ENCODE measurements at places on chromosomes 11 and 22.

GRCh38 chr22:27517361-27518155 is 284.0 kb downstream of the MN1 start:
- no peak for DNase-seq

GRCh38 chr11:103699656-103700055 is 336.8 kb upstream of the DDI1 start:
- no peak for DNase-seq

DNA sequence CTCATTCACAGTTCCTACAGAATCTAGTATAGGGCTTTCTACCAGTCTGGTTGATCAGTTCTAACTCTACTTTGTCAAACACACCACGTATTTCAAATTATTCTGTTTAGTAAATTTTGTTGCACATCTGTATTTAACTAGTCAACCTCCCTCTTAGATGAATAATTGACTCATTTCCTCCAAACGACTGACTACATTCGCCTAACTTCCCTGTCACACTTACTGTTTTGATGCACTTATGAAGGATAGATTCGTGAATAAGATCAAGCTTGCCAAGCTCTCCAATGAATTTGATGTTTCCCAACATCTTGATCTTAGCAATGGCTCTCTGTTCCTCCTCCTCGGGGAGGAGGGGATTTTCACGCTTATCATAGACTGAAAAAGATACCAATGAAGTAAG is 5.0 kb downstream of the EIF4G2 start:
- no peak for DNase-seq

DNA sequence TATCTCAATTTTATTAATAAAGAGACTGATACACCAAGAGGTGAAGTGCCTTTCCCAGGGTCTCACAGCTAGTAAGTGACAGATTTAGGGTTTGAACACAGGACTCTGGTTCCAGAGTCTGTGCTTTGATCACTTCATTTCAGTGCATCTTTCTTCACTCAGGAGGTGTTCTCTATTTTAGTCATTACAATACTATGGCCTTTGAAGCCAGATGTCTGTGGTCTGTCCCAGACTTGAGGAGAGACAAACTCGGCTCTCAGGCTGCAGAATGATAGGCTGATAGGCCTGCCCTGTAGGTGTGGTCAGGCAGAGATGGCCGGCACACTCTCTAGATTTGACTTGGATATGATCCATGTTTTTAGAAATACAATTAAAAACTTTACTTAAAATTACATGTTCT is 478.5 kb upstream of the CCDC90B start:
- no peak for DNase-seq

DNA sequence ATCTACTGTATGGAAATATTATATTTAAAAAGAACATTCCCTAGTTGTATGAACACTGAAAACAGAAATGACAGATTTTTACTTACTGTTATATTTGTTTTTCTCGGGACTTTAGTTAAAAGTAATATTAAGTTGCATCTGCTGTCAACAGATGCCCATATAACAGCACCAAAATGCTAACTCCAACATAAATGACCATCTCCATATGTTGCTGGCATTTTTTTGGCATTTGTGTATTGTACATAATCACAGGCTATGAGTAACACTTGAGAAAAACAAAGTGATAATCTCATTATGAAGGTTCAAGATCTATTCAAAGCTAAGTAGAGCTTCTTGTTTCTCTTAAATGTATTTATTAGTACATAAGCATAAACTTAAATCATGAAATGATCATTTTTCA is 172.0 kb downstream of the CNTN5 start:
- no peak for DNase-seq

DNA sequence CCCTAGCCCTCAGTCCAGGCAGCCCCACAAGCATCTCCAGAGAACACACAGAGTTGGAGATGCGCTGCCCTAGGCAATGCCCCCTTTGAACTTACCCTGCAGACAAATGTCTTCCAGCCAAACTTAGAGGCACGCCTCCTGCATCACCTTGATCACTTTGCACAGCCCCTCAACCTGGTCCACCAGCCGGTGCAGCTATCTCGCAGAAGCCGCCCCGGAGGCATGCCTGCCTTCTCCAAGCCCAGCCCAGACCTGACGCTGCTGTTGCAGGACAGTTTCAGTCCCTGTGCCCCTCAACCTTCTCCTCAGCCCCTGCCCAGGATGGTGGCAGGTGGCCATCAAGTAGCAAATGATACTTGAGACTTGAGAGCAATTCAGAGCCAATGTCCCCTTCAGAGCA is 16.7 kb upstream of the POU2AF1 start:
- no peak for DNase-seq

DNA sequence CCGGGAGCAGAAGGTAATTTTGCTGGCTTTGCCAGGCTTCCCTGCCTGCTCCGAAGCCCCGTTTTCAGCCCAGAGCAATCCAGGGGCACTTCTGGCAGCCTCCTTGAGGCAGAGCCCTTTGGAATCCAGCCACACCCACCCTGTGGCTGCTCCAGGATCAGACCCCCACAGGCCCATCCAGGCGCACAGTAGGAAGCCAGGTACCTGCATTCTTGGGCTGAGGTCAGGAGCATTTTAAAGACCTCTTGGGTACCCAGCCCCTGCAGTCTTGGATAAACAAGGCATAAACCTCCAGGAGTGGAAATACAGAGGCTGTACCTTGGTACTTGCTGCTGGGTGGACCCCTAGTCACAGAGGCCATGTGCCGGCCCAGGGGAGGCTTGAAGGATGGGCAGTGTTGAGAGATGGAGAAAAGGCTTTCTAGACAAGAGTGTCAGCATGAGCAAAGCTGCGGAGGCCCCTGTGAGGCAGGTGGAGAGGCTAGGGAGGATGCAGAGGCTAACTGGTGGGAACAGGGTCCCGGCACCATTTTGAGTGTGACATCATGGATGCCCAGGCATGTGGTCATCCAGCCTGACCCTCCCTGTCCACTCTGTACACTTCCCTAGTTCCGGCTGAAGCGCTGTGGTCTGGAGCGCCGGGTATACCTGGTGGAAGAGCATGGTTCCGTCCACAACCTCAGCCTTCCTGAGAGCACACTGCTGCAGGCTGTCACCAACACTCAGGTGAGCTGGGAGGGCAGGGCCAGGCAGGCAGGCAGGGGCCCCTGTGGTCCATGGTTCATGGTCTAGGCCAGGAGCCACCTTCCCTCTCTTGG is 3.9 kb downstream of the MUS81 start:
- no peak for DNase-seq

DNA sequence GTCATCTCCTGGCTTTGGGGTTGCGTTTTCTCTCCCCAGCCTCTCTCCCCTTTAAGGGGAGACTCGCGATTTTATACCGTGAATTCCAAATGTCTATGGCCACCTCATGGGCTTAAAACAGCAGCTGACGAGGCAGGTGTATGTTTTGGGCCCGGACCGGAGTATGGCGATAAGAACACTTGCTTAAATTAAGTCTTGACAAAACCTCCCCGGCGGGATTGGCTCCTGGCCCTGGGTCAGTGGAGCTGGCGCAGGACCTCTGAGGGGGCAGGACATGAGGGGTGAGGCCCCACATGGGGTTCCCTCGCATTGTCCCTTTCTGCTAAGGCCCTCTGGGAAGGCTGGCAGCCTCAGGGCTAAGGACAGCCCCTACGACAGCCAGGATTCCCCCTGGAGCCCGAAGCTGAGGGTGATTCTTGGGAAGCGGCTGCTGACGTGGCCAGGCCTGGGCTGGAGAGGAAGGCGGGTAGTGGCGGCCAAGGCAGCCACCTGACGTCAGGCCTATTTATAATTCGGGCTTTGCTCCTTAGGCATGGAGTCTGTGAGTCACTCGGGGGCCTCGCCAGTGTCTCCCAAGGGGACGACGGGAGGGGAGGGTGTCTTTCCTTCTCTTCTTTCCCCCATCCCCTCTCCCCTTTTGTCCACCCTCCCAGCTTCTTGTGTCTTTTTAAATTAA is 12.7 kb downstream of the MYO18B start:
- no peak for DNase-seq
